ENCODE measurements at places on chromosomes 2 and 18.

GRCh38 chr2:176172895-176173566 is 15.4 kb upstream of the HOXD1 start:
- no peak for DNase-seq

DNA sequence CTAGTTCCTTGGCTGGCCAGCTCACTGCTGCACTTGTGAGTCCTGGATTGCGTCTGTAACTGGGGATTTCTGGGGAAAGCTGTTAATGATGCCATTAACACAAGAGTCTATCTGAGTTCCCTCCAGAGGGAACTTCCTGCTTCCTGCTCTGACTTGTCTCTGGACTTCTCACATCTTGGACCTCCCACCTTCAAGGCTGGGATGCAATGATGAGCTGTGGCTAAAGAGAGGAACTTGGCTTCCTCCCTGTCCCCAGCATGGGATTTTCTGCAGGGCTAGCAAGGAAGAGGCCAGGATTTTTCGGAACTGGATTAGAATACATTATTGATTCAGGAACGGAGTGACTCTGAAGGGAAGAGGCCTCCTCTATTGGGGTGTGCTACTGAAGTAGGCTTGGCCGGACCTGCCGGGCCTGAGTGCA is 155.5 kb downstream of the CLIP4 start:
- DNase-seq, result no peak

DNA sequence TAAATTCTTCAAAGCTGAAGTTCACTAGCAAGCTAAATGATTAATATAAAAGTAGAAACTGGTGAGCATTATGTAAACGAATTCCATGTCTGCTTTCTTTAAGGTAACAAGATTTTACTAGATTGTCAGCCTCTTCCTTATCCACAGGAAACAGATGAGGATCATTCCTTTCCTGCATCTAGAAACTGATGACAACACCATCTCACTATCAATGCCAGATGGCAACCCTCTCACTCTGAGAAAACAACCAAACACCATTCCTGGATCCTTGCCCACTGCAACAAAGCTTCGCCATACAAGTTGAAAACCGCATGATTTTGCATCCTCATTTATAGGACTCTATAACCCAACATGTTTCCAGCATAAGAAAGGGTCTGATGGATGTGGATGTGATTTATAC is 122.9 kb downstream of the ZNF521 start:
- no peak for DNase-seq

DNA sequence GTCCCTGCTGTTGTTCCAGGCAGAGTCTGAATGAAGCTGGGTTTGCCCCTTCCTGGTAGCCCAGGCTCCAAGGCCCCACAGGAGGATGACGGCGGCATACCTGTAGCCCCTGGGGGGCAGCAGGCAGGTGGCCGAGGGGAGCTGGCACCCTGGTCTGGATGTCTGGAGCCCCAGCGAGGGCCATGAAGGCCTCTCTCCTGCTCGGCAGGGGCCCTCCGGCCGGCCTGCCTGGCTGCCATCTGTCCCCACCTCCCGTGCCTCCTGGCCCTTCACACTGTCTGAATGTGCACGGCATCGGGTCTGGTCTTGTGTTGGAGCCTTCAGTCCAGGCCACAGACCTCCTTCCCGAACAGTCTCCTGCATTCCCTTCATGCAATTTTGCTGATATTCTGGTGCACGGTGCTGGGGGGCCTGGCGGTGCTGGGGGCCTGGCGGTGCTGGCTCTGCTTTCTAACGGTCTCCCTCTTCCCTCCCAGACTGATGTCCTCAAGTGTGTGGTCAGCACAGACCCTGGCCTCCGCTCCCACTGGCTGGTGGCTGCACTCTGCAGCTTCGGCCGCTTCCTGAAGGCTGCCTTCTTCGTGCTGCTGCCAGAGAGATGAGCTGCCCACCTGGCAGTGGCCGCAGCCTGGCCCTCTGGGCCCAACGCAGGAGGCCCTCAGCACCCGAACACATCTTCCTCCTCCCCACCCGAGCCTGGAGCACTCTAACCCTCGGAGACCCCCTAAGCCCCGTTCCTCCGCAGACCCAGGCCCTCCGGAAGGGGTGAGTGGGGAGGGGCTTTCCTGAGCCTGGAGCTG is 13.5 kb downstream of the BOK start:
- DNase-seq, result no peak

All from PC-9 (cell line).